ENCODE measurements at places on chromosomes 16 and 17. TPM values are rescaled to one million over a fixed set of nuclear protein-coding genes. Genes with fewer than 3 reads are reported as not detected.

- DNase-seq: no peak
Observed at GRCh38 chr17:64406321-64407200, 15.9 kb upstream of the PECAM1 start.

The SCNN1G gene
- 0.34 TPM for total RNA-seq

DNA sequence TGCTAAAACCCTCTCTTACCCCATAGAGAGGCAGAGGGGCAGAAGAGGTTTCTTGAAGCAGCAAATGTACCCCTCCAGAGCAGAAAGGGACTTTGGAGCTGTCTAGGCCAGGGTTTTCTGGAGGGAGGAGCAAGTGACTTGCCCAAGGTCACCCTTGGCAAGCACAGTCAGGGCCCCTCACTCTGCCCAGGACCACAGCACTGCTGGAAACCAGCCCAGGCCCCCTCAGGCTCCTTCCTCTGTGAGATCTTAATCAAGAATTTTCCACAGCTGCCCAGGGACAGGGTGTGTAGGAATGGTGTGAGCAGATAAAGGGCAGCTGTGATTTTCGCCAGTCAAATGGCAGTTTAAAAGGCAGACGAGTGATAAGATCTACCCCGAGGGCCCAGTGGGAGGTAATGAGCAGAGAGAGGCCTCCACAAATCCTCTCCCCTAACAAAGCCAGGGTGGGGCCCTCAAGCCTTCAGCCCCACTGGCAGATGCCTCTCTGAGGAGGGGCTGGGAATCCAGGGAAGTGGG lies 3.9 kb upstream of the SLC12A3 start:
- DNase-seq: no peak

DNA sequence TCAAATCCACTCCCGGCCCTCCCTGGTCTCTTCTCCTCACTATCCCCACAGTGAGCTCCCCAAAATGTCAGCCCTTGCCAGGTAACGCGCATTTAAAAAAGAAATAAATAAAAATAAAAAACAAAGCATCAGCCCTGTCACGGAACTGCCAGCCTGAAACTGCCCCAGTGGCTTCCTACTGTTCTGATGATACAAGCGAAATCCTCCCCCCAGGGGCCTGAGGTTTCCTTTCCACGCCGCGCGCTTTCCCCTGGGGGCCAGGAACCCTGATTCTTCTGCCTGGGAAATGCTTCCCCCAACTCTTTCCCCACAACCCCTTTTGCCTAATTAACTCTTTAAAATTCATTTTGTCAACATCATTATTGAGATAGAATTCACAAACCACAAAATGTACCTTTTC lies 12.2 kb upstream of the RPH3AL start:
- no peak for DNase-seq

DNA sequence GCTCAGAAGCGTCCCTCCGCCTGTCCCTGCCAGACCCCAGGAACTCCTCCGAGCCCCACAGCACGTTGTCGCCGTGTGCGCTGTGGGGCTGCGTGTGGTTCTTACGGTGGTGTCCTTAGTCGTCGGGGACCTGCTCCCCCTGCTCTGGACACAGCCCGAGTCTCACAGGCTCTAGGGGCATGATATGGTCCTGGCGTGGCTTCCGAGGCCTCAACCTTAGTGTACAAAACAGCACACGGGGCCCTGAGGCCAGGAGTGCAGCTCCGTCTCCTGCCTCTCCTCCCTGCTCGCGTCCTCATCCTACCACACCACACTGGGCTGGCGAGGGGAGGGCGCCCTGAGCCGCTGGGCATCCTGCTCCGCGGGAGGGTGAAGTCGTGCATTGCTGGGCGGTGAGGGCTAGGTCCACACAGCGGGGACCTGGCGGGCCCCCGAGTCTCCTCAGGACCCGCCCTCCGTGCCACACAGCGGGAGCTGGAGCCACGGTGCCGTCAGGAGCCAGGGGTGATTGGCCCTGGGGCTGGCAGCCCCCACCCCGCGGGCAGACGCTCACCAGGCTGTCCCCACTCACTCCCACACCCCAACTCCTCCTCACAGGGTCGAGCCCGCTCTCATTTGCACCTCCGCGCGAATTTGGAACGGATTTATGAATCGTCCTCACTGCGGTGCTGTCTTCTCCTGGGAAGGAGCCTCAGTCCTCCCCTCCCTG lies 1.2 kb upstream of the MAFG start:
- DNase-seq: no peak

DNA sequence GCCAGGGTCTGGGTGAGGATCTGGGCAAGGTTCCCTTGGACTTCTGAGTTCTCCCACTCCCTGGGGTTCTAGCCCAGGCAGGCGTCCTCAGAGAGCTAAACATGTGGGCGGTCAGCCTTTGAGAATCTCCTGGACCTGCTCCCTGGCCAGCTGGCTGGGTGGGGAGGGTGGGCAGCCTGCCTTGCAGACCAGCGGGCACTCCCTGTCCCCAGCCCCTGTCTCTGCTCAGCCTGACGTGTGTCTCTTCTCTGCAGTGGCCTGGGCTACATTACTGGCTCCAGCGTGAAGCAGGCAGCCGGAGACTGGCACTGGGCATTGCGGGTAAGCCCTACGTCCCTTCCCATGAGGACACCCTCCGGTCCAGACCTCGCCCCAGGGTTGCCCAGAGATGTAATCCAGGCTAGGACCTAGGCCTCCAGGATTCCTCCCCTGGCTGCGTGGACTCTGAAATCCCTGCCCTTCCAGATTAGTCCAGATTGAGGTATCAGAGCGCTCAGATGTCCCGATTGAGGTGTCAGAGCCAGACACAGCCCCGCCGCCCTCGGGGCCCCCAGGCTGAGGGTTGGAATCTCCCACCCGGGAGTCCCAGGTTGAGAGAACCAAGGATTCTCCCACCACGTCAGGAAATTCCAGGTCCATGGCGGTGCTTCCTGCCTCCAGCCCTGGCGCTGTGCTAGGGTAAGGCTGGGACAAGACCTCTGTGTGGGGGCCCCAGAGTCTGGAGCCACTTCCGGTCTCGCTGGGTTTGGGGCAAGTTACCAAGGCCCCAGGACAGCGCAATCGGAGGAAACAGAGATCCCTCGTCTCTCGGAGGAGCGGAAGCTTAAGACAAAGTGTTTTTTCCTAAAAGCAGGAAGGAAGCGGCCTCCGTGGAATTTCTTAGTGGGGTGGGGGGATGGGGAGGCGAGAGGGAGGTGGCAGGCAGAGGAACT lies 24.1 kb downstream of the MYBBP1A start:
- no peak for DNase-seq

DNA sequence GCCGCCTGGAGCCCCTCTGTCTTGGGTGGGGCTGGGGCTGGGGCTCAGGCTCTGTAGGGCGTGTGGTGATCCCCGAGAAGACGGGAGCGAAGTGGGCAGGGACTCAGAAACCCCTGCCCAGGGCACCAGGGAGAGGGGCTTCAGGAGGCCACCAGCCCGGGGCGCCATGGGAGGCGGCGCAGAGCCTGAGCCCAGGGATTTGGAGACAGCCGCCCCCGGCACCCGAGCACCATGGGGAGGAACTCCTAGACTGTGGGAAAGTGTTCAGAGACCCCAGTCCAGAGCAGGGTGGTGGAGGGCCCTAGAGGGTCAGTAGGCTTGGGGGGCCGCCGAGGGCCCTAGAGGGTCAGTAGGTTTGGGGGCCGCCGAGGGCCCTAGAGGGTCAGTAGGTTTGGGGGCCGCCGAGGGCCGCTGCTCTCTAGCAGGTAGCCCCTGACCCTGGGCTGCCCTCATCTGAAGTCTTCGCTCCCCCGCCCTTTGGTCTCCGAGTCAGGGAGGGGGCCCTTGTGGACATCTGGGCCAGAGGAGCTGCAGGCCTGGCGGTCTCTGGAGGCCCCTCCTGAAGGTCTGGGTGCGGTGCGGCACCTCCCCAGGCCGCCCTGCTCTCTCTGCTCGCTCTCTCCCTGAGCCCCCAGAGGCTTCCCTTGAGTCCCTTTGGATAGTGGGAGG lies 734 bp downstream of the ARHGDIG start:
- no peak for DNase-seq

- no peak for DNase-seq
Observed at GRCh38 chr17:8223356-8224126, 13.2 kb upstream of the AURKB start.

DNA sequence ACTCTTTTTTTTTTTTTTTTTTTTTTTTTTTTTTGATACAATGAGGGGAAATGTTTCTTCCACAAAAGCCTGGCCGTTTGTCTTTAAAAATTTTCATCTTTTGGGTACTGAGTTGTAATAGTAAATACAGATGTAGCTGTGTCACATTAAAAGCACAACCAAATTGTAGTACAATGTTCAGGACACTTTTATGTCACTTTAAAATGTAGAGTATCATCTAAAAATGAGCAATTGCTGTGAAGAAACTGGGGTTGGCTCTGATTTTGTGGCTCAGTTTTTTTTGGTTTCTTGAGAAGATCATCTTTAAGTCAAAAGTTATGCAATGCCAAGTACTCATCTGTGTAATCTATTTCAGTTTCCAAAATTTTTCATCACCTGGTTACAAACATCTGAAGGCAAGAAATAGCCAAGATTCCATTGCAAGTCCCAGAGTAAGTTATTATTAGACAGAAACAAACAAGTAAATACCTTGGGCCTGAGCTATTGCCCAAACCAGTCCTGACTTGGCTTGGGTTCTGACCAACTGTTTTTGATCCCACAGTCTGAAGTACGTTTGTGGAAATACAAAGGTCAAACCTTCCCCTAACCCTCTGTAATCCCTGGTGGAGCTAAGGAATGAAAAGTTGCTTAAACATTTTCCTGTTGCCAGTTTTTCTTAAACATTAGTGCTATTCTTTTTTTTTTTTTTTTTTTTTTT lies 717.2 kb downstream of the WWOX start:
- DNase-seq: no peak

- DNase-seq: no peak
Observed at GRCh38 chr17:59607817-59608403, 11.8 kb upstream of the CLTC start.

The VAC14 gene
- 31.6 TPM for total RNA-seq

DNA sequence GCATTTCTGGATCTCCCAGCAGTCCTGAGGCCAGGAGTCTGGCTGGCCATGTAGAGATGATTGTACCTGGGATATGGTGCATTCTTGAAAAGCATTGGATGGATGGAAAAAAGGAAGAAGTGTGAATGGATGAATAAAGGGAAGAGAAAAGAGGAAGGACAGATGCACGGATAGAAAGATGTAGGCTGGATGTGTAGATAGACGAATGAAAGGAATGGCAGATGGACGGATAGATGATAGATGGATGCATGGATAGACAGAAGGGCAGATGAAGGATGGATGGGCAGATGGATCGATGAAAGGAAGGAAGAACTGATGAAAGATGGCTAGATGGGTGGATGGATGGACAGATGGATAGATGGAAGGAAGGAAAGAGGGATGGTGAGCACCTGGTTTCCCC lies 210.9 kb downstream of the MSI2 start:
- no peak for DNase-seq

- no peak for DNase-seq
Observed at GRCh38 chr16:57084996-57085395, 7.4 kb upstream of the CPNE2 start.

DNA sequence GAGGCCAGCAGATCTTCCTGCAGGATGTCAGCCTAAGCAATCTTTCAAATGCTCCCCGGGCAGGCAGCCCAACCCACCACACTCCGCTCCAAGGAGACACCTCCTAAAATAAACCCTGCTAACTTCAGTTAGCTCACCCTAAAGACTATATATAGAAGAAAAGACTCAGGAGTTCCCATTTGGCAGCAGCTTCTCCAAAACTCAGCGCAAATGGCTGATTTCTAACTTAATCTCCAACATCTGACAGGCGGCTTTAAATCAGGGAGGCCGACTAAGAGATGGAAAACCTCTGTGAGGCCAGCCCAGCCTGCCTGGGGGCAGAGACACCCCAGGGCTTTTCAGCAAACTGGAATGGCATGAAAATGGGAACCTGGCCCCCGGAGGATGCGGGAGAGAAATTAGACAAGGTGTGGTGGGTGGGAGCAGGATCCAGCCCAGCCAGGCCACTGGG lies 91.6 kb downstream of the XYLT1 start:
- no peak for DNase-seq

DNA sequence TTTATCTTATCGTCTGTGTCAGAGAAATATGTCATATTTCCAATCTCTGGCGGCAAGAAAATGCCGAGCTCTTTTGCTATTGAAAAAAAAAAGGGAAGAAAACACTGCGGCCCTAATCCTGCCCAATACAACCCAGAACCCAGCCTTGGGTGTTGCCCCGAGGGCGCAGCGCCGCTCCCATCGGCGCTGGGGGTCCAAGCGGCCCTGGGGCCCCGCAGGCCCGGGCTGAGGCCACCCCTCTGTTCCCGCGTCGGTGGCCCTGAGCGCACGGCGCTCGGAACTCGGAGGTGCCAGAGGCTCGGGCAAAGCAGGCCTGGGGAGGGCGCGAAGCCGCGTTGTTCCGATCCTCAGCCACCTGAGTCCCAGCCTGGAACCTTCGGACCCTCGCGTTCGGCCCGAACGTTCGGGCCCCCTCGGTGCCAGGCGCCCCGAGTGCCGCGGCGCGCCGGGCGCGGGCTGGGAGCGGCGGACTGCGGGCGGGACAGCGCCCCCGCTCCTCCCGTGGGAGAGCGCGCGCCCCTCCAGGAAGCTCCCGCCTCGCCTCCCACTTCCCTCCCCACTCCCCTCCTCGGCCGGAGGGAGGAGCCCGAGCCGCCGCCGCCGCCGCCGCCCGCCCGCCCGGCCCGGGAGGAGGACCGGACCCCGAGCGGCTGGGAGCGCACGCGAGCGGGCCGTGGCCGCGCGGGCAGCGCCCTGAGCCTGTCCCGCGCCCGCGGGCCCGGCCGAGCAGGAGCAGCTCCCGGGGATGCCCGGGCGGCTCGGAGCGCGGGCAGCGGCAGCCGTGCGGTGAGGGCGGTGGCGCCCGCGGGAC lies at the start of gene CPNE2:
CPNE2 (plus strand) TSS at position 609 of the 811 bp plus-strand sequence. CDS start 18,160 bp downstream, outside the sequence.
- DNase-seq: no peak

- DNase-seq: no peak
Observed at GRCh38 chr17:77213778-77214132, 73.0 kb downstream of the SEC14L1 start.

The USP43 gene
- total RNA-seq: 0.17 TPM

- no peak for DNase-seq
Observed at GRCh38 chr16:13852827-13853226, 67.1 kb upstream of the ERCC4 start.

The CPHXL2 gene
- total RNA-seq: not detected

The AXIN2 gene
- total RNA-seq: 41.9 TPM

GRCh38 chr17:36850790-36851189 lies 86.5 kb upstream of the LHX1 start:
- DNase-seq: no peak

The SLFN11 gene
- total RNA-seq: 24.3 TPM

The BAIAP3 gene
- 2.5 TPM for total RNA-seq

- no peak for DNase-seq
Observed at GRCh38 chr16:58828901-58829545, 94.9 kb upstream of the GOT2 start.

- no peak for DNase-seq
Observed at GRCh38 chr17:11935734-11936406, 61.4 kb downstream of the ZNF18 start.
